ENCODE measurements at places on chromosomes 7 and 10.

- DNase-seq, result no peak
Observed at GRCh38 chr10:3811291-3811870, 26.4 kb upstream of the KLF6 start.

GRCh38 chr10:93445097-93445960 lies 36.8 kb downstream of the MYOF start:
- no peak for DNase-seq

GRCh38 chr10:125209591-125210355 lies 49.4 kb upstream of the CTBP2 start:
- no peak for DNase-seq

GRCh38 chr7:131878777-131879176 lies 322.3 kb upstream of the PODXL start:
- DNase-seq, result no peak

DNA sequence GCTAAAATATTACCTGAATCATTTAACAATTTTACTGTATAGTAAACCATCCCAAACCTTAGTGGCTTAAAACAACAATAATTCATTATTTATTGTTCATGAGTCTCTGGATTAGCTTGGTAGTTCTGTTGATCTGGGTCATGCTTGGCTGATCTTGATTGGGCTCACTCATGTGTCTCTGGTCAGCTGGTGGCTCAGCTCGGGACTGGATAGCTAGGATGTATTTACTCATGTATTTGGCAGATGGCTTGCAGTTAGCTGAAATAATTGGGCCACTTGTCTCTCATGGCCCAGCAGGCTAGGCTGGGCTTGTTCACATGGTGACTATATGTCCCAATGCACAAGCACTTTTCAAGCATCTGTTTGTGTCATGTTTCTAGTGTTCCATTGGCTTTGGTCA lies 262.8 kb downstream of the BBS9 start:
- DNase-seq, result no peak

- DNase-seq, result no peak
Observed at GRCh38 chr7:94700926-94701554, 45.1 kb upstream of the SGCE start.

- DNase-seq, result no peak
Observed at GRCh38 chr7:35734001-35734483, 39.1 kb upstream of the HERPUD2 start.

- DNase-seq, result no peak
Observed at GRCh38 chr7:29620556-29620930, 56.9 kb downstream of the PRR15 start.
